ENCODE measurements at places on chromosomes 7 and 10. TPM values are rescaled to one million over a fixed set of nuclear protein-coding genes. Genes with fewer than 3 reads are reported as not detected.

- H3K27ac ChIP-seq = no peak overlapping the region
- H3K4me1 ChIP-seq = peaks cover 16% of the 10 kb centered on the region
- no peak for DNase-seq
- H3K4me3 ChIP-seq = no peak overlapping the region
Measured at GRCh38 chr10:119042169-119042568, 12.7 kb downstream of the NANOS1 start.

DNA sequence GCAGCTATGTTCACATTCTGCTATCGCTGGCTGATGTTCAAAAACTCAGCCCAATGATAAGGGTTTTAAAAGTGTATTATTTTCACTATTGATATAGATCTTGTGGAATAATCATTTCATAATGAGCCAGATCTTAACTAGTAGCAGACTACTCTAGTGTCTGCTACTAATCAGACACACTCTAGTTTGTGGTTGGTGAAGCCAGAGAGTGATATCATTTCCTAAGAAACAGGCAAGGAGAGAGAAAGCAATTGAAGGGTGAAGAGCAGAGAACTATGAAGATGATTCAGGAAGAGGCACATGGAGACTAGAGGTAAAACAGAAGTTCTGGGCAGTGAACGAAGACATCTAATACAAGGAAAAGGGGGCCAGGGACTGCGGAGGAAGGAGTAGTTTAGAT, 58.2 kb upstream of the BET1 start:
- H3K27ac ChIP-seq = no peak overlapping the region
- no peak for DNase-seq
- peaks cover 14% of the 10 kb centered on the region for H3K4me1 ChIP-seq
- no peak overlapping the region for H3K4me3 ChIP-seq

Gene IFIT1B
- total RNA-seq = not detected

Gene PNLIPRP2
- not detected for total RNA-seq

Gene KEL
- 0.49 TPM for total RNA-seq
